Lung (tissue), 17 donors: ENCODE measurements at places on chromosomes 11 and 22. TPM values are rescaled to one million over a fixed set of nuclear protein-coding genes. Genes with fewer than 3 reads are reported as not detected.

DNA sequence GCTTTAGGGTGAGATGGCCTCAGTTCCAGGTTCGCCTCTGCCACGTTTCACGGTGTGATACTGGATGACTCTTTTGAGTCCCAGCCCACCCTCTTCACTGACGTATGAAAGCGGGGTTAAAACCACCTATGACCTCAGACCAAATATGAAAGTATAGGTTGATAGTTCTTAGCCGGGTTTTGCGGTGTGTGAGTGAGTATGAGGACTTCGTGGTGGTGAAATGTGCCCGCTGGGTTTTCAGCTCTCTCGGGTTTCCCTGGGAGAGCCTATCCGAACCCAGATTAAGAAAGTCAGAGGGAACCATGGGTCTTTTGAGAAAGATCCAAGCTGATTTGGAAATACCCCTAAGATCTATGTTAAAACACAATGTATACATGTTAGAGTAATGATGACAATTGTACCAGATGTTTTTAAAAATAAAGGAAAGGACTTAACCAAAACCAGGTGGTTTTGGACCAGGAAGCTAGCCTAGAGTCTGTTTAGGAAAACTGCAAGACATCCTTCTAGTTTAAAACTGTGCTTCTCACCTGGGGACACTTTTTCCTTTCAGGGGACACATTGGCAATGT is 25.8 kb upstream of the ST3GAL4 start:
- peaks cover 2% of the 10 kb centered on the region for H3K4me1 ChIP-seq
- H3K36me3 ChIP-seq = peaks cover 8% of the 10 kb centered on the region
- H3K27ac ChIP-seq = no peak overlapping the region

DNA sequence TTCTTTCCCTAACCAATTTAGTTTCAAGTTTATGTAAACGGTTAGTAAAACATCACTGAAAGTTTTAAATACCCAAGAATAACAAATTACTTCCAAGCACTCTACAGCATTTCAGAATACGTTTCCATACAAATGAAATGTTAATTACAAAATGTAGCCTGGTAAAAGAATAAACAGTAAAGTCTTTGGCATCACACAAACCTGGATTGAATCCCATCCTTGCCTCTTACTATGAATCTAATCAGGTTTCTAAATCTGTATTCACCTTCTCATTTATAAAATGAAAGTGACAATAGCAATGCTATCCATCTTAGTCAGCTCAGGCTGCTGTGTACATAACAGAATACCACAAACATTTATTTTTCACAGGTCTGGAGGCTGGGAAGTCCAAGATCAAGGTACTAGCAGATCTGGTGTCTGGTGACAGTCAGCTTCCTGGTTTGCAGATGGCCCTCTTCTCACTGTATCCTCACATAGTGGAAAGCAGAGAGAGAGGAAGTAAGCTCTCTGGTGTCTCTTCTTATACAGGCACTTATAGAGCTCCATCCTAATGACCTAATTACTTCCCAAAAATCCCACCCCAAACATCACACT is 19.2 kb downstream of the FAM168A start:
- H3K27ac ChIP-seq = no peak overlapping the region
- no peaks in the 10 kb centered on the region for H3K36me3 ChIP-seq
- DNase-seq = no peak
- H3K4me1 ChIP-seq = peaks cover 7% of the 10 kb centered on the region
- no peak overlapping the region for H3K4me3 ChIP-seq

DNA sequence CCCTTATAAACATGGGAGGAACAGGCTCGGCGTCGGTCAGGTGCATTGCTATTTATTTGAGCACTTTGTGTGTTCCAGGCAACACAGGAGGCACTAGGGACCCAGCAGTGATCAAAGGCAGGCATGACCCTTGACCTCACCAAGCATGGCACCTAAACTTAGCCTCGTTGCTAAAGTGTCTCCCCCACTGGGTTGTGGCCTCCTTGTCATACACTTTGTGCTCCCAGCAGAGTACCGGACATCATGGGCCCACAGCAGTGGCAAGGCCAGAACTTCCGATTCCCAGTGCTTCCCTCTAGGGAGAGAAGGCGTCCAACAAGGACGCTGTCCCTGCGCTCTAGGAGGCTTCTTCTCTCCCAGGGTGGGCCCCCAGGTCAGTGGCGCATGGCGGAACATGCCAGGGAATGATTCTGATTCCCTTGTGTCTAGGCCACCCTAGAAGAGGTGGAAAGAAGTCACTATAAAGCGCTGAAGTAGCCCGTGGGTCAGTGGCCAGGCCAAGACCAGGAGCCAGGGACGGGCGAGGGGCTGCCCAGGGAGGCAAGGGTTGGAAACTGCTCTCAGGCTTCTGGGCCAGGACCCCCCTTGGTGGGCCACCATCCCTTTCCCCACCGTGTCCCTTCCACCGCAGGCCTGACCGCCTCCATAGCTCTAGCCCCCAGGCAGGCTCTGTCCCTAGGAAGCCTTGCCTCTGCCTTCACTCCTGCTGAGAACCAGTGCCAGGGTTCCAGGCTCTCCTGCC is 19.7 kb downstream of the TOM1 start:
- no peak overlapping the region for H3K4me3 ChIP-seq
- H3K4me1 ChIP-seq = no peaks in the 10 kb centered on the region
- H3K36me3 ChIP-seq = peaks cover 58% of the 10 kb centered on the region
- DNase-seq = no peak
- H3K27me3 ChIP-seq = no peaks in the 10 kb centered on the region
- no peak overlapping the region for H3K27ac ChIP-seq

DNA sequence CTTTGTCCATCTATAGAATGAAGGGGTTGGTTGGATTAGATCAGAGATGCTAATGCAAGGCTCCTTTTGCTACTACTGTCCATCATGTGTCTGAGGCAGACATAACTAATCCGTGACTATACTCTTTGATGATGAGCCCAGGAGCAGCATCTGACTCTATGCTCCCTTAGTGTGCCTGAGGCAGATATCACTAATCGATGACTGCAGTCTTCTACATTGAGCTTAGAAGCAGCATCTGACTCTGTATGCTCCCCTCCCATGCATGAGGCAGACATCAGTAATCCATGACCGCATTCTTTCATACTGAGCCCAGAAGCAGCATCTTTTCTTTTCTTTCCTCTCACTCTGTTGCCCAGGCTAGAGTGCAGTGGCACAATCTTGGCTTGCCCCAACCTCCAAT is 4.2 kb downstream of the TCN2 start:
- H3K27ac ChIP-seq = no peak overlapping the region
- H3K27me3 ChIP-seq = no peaks in the 10 kb centered on the region
- DNase-seq = no peak
- peaks cover 3% of the 10 kb centered on the region for H3K36me3 ChIP-seq

- no peak overlapping the region for H3K27ac ChIP-seq
- no peaks in the 10 kb centered on the region for H3K4me1 ChIP-seq
- H3K4me3 ChIP-seq = no peak overlapping the region
- H3K36me3 ChIP-seq = no peaks in the 10 kb centered on the region
- no peaks in the 10 kb centered on the region for H3K27me3 ChIP-seq
These were observed 29.0 kb upstream of the LDLRAD3 start for GRCh38 chr11:35914816-35915215.

DNA sequence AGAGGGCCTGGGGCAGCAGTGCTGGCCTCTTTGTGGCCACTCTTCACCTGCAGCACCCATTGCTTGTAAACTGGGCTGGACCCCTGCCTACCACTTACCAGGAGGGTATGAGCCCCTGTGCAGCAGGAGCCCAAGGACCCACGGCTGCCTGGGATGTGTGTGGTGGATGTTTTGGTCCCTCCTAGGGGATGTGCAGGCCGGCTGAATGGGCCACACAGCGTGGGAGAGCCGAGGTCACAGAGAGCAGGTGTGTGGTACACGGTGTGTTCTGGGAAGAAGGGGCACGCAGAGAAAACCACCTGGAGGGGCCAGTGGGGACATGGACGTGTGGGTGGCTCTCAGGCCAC is 19.3 kb upstream of the GNB1L start:
- H3K27me3 ChIP-seq = no peaks in the 10 kb centered on the region
- H3K4me3 ChIP-seq = no peak overlapping the region
- H3K36me3 ChIP-seq = peaks cover 3% of the 10 kb centered on the region
- DNase-seq = no peak
- peaks cover 15% of the 10 kb centered on the region for H3K4me1 ChIP-seq

GRCh38 chr11:36228689-36229088 is 60.5 kb downstream of the COMMD9 start:
- no peaks in the 10 kb centered on the region for H3K4me1 ChIP-seq
- no peak for DNase-seq
- H3K27ac ChIP-seq = no peak overlapping the region
- no peak overlapping the region for H3K4me3 ChIP-seq
- no peaks in the 10 kb centered on the region for H3K27me3 ChIP-seq

DNA sequence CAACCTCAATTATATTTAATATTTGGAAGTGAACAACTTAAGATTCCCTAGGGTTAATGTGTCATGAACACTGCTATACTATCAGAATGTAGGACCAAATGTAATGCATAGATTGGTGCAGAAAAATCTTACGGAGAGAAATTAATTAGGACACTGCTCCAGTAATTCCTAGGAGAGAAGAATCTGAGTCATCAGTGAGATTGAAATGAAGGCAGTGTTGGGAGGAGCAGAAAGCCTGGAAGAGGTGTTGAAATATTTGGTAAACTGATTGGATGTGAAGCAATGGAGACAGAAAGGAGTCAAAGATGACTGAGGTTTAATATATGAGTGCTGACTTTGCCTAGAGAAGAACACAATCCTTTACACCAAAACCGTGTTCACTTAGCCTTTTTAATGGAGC is 836.0 kb downstream of the FAM181B start:
- H3K4me3 ChIP-seq = no peak overlapping the region
- H3K36me3 ChIP-seq = no peaks in the 10 kb centered on the region
- H3K4me1 ChIP-seq = no peaks in the 10 kb centered on the region
- no peak overlapping the region for H3K27ac ChIP-seq
- no peaks in the 10 kb centered on the region for H3K27me3 ChIP-seq
- no peak for DNase-seq

GRCh38 chr22:44765571-44766285 is 13.4 kb downstream of the ARHGAP8 start:
- peaks cover 11% of the 10 kb centered on the region for H3K4me1 ChIP-seq
- no peak overlapping the region for H3K27ac ChIP-seq
- DNase-seq = no peak
- H3K36me3 ChIP-seq = no peaks in the 10 kb centered on the region
- no peaks in the 10 kb centered on the region for H3K27me3 ChIP-seq

DNA sequence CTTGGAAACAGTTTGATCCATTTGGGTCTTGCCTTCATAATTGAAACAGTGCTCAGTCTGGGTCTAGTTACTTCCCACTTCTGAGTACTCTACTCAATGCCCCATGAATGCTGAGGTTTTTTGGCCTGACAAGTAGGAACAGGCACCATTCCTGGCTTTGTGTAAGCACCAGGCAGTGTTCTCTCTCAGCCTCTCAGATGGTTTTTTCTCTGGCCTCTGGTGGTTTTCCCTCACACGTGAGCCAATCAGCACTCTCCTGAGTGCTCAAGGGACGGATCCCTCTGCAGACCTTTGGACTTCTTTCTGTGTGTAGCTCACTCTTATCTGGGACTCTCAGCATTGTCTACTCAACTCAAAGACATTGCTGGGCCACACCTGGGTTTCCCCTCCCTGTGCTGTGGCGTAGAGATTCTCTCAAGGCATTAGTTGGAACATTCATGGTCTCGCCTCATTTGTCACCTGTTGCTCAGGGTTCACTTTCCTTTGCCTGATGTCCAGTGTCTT is 21.3 kb downstream of the SIK2 start:
- H3K27me3 ChIP-seq = no peaks in the 10 kb centered on the region
- no peak for DNase-seq
- H3K4me1 ChIP-seq = no peaks in the 10 kb centered on the region
- H3K36me3 ChIP-seq = peaks cover 14% of the 10 kb centered on the region

GRCh38 chr22:47847131-47847890 is 1084.9 kb downstream of the TBC1D22A start:
- no peak for DNase-seq
- H3K4me1 ChIP-seq = peaks cover 19% of the 10 kb centered on the region
- no peak overlapping the region for H3K27ac ChIP-seq
- H3K4me3 ChIP-seq = no peak overlapping the region
- H3K36me3 ChIP-seq = no peaks in the 10 kb centered on the region
- H3K27me3 ChIP-seq = no peaks in the 10 kb centered on the region

- no peaks in the 10 kb centered on the region for H3K36me3 ChIP-seq
- no peak for DNase-seq
- no peak overlapping the region for H3K4me3 ChIP-seq
- H3K4me1 ChIP-seq = peaks cover 8% of the 10 kb centered on the region
- H3K27me3 ChIP-seq = no peaks in the 10 kb centered on the region
These were observed 90.2 kb downstream of the NAV2 start for GRCh38 chr11:19802773-19803293.

GRCh38 chr22:35977136-35977535 is 51.5 kb downstream of the RBFOX2 start:
- no peak overlapping the region for H3K27ac ChIP-seq
- no peak overlapping the region for H3K4me3 ChIP-seq
- DNase-seq = no peak
- H3K27me3 ChIP-seq = no peaks in the 10 kb centered on the region

GRCh38 chr11:44446996-44447771 is 118.3 kb upstream of the CD82 start:
- H3K36me3 ChIP-seq = no peaks in the 10 kb centered on the region
- H3K27me3 ChIP-seq = no peaks in the 10 kb centered on the region
- no peak for DNase-seq
- H3K4me3 ChIP-seq = no peak overlapping the region
- no peaks in the 10 kb centered on the region for H3K4me1 ChIP-seq
- no peak overlapping the region for H3K27ac ChIP-seq

GRCh38 chr11:46127150-46127638 is 5.9 kb upstream of the PHF21A start:
- no peaks in the 10 kb centered on the region for H3K27me3 ChIP-seq
- H3K4me3 ChIP-seq = no peak overlapping the region
- no peak overlapping the region for H3K27ac ChIP-seq
- no peaks in the 10 kb centered on the region for H3K36me3 ChIP-seq

DNA sequence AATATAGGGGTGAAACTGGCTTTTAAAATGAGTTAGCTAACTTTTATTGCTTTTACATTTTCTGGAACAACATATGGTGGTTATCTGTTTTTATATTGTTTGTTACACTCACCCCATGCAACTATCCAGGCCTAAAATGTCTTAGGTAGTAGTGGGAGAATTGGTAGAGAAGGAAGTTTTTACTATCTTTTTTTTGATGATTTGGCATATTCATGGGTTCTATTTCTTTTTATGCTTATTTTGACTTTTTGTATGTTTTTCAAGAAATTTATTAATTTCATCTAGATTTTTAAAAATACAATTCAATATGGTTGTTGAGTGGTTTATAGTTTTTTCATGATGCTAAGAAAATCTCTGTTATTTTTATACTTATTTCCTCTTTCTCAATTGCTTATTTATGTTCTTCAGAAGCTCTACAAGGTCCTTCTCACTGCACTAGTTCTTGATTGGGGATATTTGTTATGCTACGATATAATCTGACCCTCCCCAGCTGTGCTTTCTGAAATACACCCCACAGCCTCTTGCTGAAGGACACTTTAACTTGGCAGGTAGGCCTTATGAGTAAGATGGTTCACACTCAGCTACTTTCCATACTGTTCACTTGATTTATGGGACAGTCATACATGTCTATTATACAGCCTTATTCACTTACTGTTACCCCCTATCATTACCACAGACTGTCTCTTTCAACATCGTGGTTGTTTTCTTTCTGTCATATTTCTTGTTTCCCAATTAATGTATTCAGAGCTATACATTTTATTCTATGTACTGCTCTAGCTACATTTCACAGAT is 431.2 kb downstream of the METTL15 start:
- H3K27ac ChIP-seq = no peak overlapping the region
- DNase-seq = no peak
- no peaks in the 10 kb centered on the region for H3K4me1 ChIP-seq
- H3K27me3 ChIP-seq = peaks cover 4% of the 10 kb centered on the region

GRCh38 chr11:116838321-116839084 is 1.1 kb upstream of the APOA1 start:
- H3K4me1 ChIP-seq = peaks cover 51% of the 10 kb centered on the region
- H3K27me3 ChIP-seq = no peaks in the 10 kb centered on the region
- H3K4me3 ChIP-seq = no peak overlapping the region
- no peak overlapping the region for H3K27ac ChIP-seq
- no peak for DNase-seq

The SHISAL1 gene
- 0.12 TPM for polyA plus RNA-seq

The OR51B2 gene
- polyA plus RNA-seq = not detected

The BCR gene
- 35.2 TPM for polyA plus RNA-seq
